ENCODE measurements at places on chromosomes 3 and 15.

- H3K4me1 ChIP-seq = no peaks in the 10 kb centered on the region
- no peaks in the 10 kb centered on the region for H3K27me3 ChIP-seq
- H3K4me3 ChIP-seq = no peak overlapping the region
- no peak overlapping the region for H3K27ac ChIP-seq
- no peaks in the 10 kb centered on the region for H3K36me3 ChIP-seq
Measured at GRCh38 chr15:38611228-38611627, 46.6 kb upstream of the RASGRP1 start.

- DNase-seq = no peak
- H3K27ac ChIP-seq = no peak overlapping the region
- no peaks in the 10 kb centered on the region for H3K36me3 ChIP-seq
- H3K4me1 ChIP-seq = peaks cover 7% of the 10 kb centered on the region
- no peaks in the 10 kb centered on the region for H3K27me3 ChIP-seq
Measured at GRCh38 chr3:14222900-14223594, 44.4 kb downstream of the LSM3 start.

GRCh38 chr3:152447511-152447910 is 178.8 kb downstream of the MBNL1 start:
- no peak overlapping the region for H3K4me3 ChIP-seq
- no peak for DNase-seq
- peaks cover 40% of the 10 kb centered on the region for H3K4me1 ChIP-seq
- H3K27me3 ChIP-seq = no peaks in the 10 kb centered on the region

- no peak for DNase-seq
- peaks cover 4% of the 10 kb centered on the region for H3K4me1 ChIP-seq
- no peaks in the 10 kb centered on the region for H3K36me3 ChIP-seq
- H3K27me3 ChIP-seq = no peaks in the 10 kb centered on the region
- H3K27ac ChIP-seq = no peak overlapping the region
Measured at GRCh38 chr3:23051240-23052140, 151.6 kb upstream of the UBE2E2 start.

GRCh38 chr3:129975705-129976048 is 1.2 kb downstream of the TRH start:
- H3K27me3 ChIP-seq = peaks cover 66% of the 10 kb centered on the region
- no peak for DNase-seq
- peaks cover 17% of the 10 kb centered on the region for H3K4me1 ChIP-seq
- H3K36me3 ChIP-seq = no peaks in the 10 kb centered on the region

- DNase-seq = no peak
- no peaks in the 10 kb centered on the region for H3K27me3 ChIP-seq
- H3K27ac ChIP-seq = no peak overlapping the region
- peak overlapping the region; percentile 33 for H3K4me3 ChIP-seq
- H3K4me1 ChIP-seq = peaks cover 7% of the 10 kb centered on the region
Measured at GRCh38 chr3:151383956-151384355, 597 bp downstream of the P2RY12 start.

DNA sequence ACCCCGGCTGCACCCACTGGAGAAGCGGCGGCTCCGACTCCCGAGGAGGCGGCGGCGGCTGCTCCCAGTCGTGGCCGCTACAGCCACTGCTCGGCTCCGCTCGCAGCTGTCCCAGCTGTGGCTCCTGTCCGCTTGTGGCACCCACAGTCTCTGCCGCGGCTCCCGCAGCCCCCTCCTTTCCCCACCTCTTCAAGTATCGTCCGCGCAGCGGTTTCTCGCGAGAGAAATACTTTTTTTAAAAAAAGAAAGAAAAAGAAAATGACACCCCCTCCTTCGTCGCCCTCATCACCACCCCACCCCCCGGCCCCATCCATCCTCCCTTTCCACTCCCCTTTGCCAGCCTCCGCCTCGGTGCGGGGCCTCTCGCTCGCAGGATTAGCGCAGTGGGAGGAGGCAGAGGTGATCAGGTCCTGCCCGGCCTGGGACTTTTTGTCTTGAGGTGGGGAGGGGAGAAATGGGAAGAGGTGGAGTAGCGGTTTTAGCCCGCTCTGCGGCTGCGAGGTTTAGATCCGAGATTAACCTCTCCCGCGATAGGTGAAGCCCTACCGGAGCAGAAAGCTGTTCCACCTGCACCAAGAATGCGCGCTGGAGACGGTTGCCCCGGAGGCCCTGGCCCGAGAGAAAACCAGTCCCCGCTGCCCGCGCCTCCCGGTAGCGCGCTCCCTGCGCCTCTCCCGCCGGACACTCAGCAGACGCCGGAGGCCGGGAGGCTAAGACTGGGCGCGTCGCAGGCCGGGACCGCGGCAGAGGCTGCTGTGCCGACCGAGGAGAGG is at the start of gene FBN1:
Gene FBN1 (minus strand): TSS at position 152 of the 773 bp plus-strand sequence. CDS start 940 bp downstream, outside the sequence.
- H3K36me3 ChIP-seq = no peaks in the 10 kb centered on the region
- peak; percentile 66 for DNase-seq
- peak within 1 kb of the TSS; percentile 84 for H3K27ac ChIP-seq
- peaks cover 28% of the 10 kb centered on the region for H3K27me3 ChIP-seq
- peaks cover 23% of the 10 kb centered on the region for H3K4me1 ChIP-seq

DNA sequence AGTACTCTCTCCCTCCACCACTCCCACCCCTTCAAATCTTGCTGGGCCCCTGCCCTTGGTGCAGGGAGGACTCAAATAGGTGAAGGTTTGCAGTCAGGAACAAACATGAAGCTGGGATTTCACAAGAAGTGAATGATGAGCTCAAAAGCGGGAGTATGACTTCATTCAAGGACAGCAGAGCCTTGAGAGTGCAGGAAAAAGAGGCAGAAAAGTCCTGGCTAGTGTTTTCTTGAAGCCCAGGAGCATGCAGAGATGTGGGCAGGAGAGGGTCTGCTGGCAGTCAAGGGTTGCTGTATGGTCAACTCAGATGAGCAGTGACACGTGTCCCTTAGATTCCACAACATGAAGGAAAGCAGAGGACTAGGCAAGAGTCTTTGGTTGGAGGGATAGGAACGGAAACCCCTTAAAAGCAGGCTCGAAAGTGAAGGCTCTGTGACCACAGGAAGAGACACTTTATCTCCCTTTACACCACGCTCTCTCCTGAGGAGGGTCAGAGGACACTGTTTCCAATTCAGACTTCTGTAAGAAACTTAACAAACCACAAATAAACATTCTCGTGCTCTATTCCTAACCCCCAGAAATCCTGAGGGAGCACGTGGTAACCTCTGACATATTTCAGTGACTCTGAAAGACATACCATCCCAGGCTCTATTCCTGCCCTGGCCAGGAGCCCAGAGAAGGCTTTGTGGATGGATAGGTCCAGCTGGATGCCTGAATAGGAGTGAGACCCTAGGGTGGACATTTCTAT is 168.0 kb upstream of the NDN start:
- H3K4me3 ChIP-seq = no peak overlapping the region
- H3K4me1 ChIP-seq = no peaks in the 10 kb centered on the region
- no peak overlapping the region for H3K27ac ChIP-seq
- DNase-seq = no peak

GRCh38 chr15:88930579-88930978 is 17.4 kb upstream of the MFGE8 start:
- H3K36me3 ChIP-seq = no peaks in the 10 kb centered on the region
- H3K4me1 ChIP-seq = no peaks in the 10 kb centered on the region
- no peaks in the 10 kb centered on the region for H3K27me3 ChIP-seq
- H3K27ac ChIP-seq = no peak overlapping the region
- no peak for DNase-seq

DNA sequence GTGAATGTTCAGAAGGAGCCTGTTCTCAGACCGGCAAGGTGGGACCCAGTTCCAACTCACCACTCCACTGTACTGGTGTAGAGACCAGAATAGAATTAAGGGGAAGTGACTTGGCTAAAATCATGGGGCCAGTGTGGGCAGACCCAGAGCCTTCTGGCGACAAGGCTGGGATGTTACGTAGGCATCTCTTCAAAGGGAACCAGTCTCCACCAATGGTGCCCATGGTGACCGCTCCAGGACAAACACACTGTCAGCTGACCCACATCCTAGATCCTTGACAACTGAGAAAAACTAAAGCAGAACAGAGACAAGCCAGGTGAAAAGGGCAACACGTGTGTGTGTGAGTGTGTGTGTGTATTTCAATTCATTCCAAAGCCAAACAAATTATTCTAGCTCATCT is 321.7 kb upstream of the FRG2C start:
- no peak overlapping the region for H3K4me3 ChIP-seq
- no peaks in the 10 kb centered on the region for H3K36me3 ChIP-seq
- H3K27me3 ChIP-seq = no peaks in the 10 kb centered on the region

Data from upper lobe of right lung (tissue), 1 donor.